ENCODE measurements at places on chromosomes 4 and X. TPM values are rescaled to one million over a fixed set of nuclear protein-coding genes. Genes with fewer than 3 reads are reported as not detected.

The PCSK1N gene
- polyA plus RNA-seq = 0.20 TPM

The PPP1R3F gene
- polyA plus RNA-seq = 2.1 TPM

The ESX1 gene
- polyA plus RNA-seq = not detected

The PAK3 gene
- 0.12 TPM for polyA plus RNA-seq

The EDNRA gene
- not detected for polyA plus RNA-seq

The IGSF1 gene
- polyA plus RNA-seq = not detected

The BLOC1S4 gene
- polyA plus RNA-seq = 54.2 TPM

The CAMK2D gene
- 22.8 TPM for polyA plus RNA-seq

The TBC1D1 gene
- polyA plus RNA-seq = 18.0 TPM

DNA sequence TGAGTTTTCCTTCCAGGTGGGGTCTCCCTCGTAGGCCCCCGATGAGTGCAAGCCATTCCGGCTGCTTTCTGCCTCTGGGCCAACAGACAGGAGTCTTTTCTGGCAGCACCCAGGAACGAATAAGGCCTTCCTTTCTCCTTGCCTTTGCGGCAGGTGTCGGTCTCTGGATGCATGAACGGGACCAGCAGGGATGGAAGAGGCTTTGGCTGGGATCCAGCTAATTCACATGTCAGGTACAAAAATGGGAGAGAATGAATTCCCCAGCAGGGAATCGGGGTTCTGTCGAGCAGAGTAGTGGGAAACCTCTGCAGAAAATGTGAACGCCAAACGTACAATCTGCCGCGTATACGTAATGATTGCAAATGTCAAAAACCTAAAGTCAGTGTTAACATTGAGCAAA is 146.1 kb upstream of the TBL1X start:
- DNase-seq = no peak
- H3K36me3 ChIP-seq = no peaks in the 10 kb centered on the region
- H3K4me3 ChIP-seq = no peak overlapping the region
- H3K4me1 ChIP-seq = peaks cover 35% of the 10 kb centered on the region
- H3K27me3 ChIP-seq = no peaks in the 10 kb centered on the region

DNA sequence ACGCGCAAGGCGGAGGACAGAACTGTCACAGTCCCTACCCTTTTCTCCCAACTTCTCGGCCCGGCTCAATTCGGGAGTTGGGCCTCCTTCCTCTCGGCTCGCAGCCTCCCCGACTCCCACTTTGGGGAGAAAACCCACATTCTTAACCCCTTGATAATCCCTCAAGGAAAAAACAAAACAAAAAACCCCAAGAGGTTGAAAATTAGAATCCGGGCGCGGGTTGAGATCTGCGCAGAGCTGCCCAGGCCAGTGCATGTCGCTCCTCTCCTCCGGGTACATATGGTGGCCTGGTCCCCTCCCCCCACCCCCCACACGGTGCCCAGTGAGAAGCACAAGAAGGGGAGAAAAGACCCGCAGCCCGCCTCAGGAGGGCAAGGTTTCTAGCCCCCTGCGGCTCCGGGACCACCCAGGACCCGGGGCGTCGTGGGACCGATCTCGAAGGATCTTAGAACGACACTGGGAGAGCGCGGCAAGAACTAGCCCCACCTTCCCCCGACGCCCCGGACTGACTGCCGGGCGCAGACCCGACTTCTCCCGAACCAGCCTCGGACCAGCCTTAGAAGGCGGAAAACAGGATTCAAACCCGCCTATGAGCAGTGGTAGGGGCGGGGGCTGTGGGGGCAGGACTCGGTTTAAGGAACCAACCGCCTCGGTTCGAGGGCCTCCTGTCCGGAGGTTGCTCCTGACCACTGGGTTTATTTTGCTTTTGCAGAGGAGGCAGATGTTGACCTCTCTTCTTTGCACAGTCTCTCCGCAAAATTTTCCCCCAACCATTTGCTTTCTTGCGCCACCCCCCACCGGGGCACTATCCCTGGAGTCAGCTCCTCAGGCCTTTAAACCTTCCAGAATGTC is 2.5 kb upstream of the PDGFRA start:
- no peak overlapping the region for H3K27ac ChIP-seq
- H3K4me1 ChIP-seq = peaks cover 41% of the 10 kb centered on the region
- H3K36me3 ChIP-seq = no peaks in the 10 kb centered on the region
- DNase-seq = no peak
- H3K27me3 ChIP-seq = peaks cover 36% of the 10 kb centered on the region

GRCh38 chrX:134362560-134363089 is 97.3 kb upstream of the HPRT1 start:
- no peak overlapping the region for H3K27ac ChIP-seq
- DNase-seq = no peak
- no peak overlapping the region for H3K4me3 ChIP-seq
- H3K4me1 ChIP-seq = no peaks in the 10 kb centered on the region
- no peaks in the 10 kb centered on the region for H3K27me3 ChIP-seq
- no peaks in the 10 kb centered on the region for H3K36me3 ChIP-seq

GRCh38 chrX:80423000-80423399 is 2.8 kb downstream of the TENT5D start:
- no peak overlapping the region for H3K4me3 ChIP-seq
- no peaks in the 10 kb centered on the region for H3K36me3 ChIP-seq
- H3K27ac ChIP-seq = no peak overlapping the region

GRCh38 chrX:147376601-147377422 is 534.9 kb upstream of the FMR1 start:
- peaks cover 4% of the 10 kb centered on the region for H3K27me3 ChIP-seq
- no peaks in the 10 kb centered on the region for H3K4me1 ChIP-seq
- no peak overlapping the region for H3K4me3 ChIP-seq
- H3K27ac ChIP-seq = no peak overlapping the region

- no peak overlapping the region for H3K4me3 ChIP-seq
- no peaks in the 10 kb centered on the region for H3K27me3 ChIP-seq
- DNase-seq = no peak
These were observed 152.0 kb downstream of the GASK1B start for GRCh38 chr4:158020734-158021346.

DNA sequence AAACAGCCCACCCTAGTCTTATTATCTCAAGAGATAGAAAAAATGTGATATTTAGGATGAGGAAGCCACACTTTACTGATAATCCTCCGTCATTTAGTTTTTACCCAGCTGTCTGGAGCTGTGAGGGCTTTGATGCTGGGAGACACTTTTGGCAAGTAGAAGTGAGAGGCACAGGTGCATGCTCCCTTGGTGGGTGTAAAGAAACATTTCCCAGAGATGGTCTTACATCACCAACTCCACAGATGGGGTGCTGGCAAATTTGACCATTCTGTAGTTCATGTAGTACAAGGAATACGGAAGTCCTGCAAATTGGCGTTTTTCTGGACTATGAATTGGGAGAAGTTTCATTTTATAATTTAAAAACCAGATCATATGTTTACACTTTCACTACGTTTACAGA is 28.5 kb downstream of the TRIM61 start:
- no peak for DNase-seq
- peaks cover 13% of the 10 kb centered on the region for H3K27me3 ChIP-seq
- no peak overlapping the region for H3K27ac ChIP-seq
- no peaks in the 10 kb centered on the region for H3K4me1 ChIP-seq

DNA sequence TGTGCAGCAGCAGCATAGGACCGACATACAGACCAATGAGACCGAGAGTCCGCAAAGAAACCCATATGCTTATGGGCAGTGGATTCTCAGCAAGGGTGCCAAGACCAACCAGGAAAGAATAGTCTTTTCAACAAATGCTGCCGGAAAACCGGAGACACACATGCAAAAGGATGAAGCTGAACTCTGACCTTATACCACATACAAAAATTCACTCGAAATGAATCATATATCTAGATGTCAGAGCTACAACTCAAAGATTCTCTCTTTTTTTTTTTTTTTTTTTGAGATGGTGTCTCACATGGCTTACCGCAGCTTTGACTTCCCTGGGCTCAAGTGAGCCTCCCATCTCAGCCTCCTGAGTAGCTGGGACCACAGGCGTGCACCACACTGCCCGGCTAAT is 16.0 kb upstream of the MXD4 start:
- peak overlapping the region; percentile 100 for H3K27ac ChIP-seq
- peaks cover 16% of the 10 kb centered on the region for H3K27me3 ChIP-seq
- DNase-seq = no peak
- peaks cover 9% of the 10 kb centered on the region for H3K36me3 ChIP-seq
- peaks cover 33% of the 10 kb centered on the region for H3K4me1 ChIP-seq

GRCh38 chrX:29432534-29432933 is 782.8 kb upstream of the MAGEB2 start:
- H3K36me3 ChIP-seq = no peaks in the 10 kb centered on the region
- peaks cover 7% of the 10 kb centered on the region for H3K27me3 ChIP-seq
- no peak for DNase-seq
- H3K4me3 ChIP-seq = no peak overlapping the region

GRCh38 chr4:165151734-165152133 is 39.1 kb upstream of the TMEM192 start:
- no peaks in the 10 kb centered on the region for H3K4me1 ChIP-seq
- H3K27me3 ChIP-seq = peaks cover 11% of the 10 kb centered on the region

- H3K27ac ChIP-seq = no peak within 1 kb of the TSS
- H3K36me3 ChIP-seq = no peaks in the 10 kb centered on the region
- DNase-seq = no peak
These were observed at the start of gene ZIC3 for GRCh38 chrX:137565921-137566745. Gene ZIC3 (plus strand): TSS chrX:137566127. CDS start chrX:137566692, 565 bp downstream.

DNA sequence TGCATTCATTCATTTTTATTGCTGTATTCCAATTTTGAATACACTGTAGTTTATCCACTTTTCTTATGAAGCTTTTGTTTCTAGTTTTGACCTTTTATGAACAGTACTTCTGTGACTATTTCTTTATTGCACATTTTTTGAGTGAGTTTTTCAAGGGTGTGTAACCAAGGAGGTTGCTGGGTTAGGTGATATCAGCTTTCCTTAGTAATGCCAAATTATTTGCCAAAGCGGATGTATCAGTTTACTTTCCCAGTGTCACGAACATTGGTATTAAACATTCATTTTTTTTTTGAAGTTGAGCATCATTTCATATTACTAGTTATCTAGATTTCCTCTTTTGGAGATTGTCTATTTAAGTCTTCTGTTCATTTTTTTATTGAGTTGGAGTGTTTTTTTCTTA is 32.9 kb downstream of the STIM2 start:
- H3K27me3 ChIP-seq = no peaks in the 10 kb centered on the region
- H3K4me1 ChIP-seq = peaks cover 91% of the 10 kb centered on the region
- no peak overlapping the region for H3K4me3 ChIP-seq
- H3K27ac ChIP-seq = peak overlapping the region; percentile 81
- H3K36me3 ChIP-seq = peaks cover 3% of the 10 kb centered on the region

DNA sequence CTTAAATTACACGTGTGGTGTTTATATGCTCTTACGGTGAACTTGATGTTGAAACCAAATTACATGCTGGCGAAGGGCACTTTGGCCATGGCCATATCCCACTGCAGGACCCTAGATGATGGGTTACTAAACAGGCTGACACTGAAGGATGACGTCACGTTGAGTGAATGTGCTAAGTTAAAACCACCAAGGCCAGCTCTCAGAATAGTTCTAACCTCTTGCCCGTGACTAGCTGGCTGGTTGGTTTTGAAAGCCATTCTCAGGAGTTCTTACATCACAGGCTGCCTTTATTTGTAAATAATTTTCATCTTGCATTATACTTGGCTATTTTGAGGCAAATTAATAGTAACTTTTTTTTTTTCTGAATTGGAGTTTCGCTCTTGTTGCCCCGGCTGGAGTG is 41.3 kb upstream of the PHEX start:
- peaks cover 2% of the 10 kb centered on the region for H3K27me3 ChIP-seq
- no peak overlapping the region for H3K4me3 ChIP-seq
- H3K4me1 ChIP-seq = peaks cover 7% of the 10 kb centered on the region
- DNase-seq = no peak

- H3K4me1 ChIP-seq = no peaks in the 10 kb centered on the region
- H3K27me3 ChIP-seq = peaks cover 1% of the 10 kb centered on the region
These were observed 56.4 kb downstream of the SLC2A9 start for GRCh38 chr4:9964879-9965278.

DNA sequence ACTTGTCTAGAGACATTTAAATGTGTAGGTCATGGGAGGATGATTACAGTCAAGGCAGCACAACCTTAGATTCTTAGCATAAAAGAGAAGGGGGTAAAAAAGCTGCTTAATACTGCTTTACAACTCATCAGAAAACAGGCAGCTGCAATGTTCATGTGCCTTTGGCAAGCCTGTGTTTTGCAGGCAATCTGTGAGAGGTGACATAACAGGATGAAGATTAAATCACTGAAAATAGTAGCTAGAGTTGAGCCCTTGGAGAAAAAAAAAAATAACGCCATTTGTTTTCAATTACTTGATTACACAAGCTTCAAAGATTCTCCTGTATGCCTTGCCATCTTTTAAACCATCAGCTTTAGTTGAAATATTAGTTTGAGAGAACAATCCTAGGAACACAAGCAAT is 847.6 kb upstream of the LCORL start:
- H3K27ac ChIP-seq = no peak overlapping the region
- DNase-seq = no peak
- no peaks in the 10 kb centered on the region for H3K36me3 ChIP-seq

GRCh38 chrX:66043584-66043983 is 3.7 kb upstream of the VSIG4 start:
- H3K4me3 ChIP-seq = no peak overlapping the region
- H3K36me3 ChIP-seq = no peaks in the 10 kb centered on the region
- H3K27me3 ChIP-seq = peaks cover 2% of the 10 kb centered on the region

Data from immature natural killer cell (primary cell).